ENCODE measurements at places on chromosomes 11 and 22.
A peak's percentile ranks its signal among the peaks of the same experiment; 100 is the strongest.

- H3K4me3 ChIP-seq, result no peak overlapping the region
- H3K4me1 ChIP-seq, result no peaks in the 10 kb centered on the region
- H3K27ac ChIP-seq, result no peak overlapping the region
- no peak for DNase-seq
- H3K27me3 ChIP-seq, result no peaks in the 10 kb centered on the region
- no peaks in the 10 kb centered on the region for H3K36me3 ChIP-seq
Observed at GRCh38 chr11:14140991-14141390, 178.5 kb downstream of the SPON1 start.

DNA sequence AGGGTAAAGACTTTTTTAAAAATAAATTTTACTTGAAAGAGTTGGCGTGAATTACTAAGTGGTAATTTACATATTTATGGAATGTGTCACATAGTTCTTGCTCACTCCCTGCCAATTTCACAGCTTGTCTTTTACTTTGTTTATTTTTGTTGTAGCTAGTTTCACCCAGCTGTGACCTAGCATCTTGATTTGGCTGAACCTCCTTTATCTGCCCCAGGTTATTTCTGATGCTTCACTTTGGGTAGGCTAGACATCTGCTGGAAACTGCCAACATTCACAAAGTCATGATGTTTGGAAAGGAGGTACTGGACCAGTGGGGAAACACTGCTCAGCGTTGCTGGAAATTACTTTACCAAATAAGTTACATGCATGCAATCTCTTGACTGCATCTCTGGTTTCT, 1676.0 kb upstream of the RAG2 start:
- no peaks in the 10 kb centered on the region for H3K36me3 ChIP-seq
- no peak overlapping the region for H3K27ac ChIP-seq
- no peak overlapping the region for H3K4me3 ChIP-seq
- no peaks in the 10 kb centered on the region for H3K27me3 ChIP-seq

- H3K4me1 ChIP-seq, result no peaks in the 10 kb centered on the region
- H3K36me3 ChIP-seq, result no peaks in the 10 kb centered on the region
- peaks cover 18% of the 10 kb centered on the region for H3K27me3 ChIP-seq
- no peak for DNase-seq
- H3K4me3 ChIP-seq, result no peak overlapping the region
Observed at GRCh38 chr11:116507016-116507415, 265.8 kb downstream of the BUD13 start.

DNA sequence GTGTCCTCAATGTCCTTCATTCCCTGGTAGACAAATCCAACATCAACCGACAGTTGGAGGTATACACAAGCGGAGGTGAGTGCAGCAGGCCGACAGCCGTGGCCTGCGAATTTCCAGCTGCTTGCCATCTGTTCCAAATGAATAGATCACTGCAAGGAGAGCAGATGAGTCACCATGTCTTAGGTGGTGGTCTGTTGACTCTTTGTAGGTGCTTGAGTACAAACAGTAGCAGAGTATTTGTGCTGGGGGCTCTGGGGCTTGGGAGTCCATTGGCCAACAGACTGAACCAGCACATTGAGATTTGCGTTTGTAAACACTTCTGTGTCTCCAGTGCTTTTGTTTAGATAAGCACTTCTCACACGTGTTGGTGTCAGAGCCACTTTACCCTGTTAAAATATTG, 21.1 kb downstream of the EIF3L start:
- no peak overlapping the region for H3K27ac ChIP-seq
- no peaks in the 10 kb centered on the region for H3K4me1 ChIP-seq
- peaks cover 20% of the 10 kb centered on the region for H3K36me3 ChIP-seq
- no peaks in the 10 kb centered on the region for H3K27me3 ChIP-seq
- no peak for DNase-seq

DNA sequence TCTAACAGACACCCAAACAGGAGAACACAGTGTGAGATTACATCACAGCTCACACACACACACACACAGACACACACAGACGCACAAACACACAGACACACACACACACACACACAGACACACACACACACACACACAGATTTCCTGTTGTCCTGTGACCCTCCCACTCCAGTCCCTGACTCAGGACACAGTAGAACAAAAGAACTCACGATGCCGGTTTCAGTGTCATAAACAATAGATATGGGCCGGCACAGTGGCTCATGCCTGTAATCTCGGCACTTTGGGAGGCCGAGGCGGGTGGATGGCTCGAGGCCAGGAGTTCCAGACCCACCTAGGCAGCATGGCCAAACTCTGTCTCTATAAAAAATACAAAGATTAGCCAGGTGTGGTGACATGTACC, 13.8 kb upstream of the KAT5 start:
- no peak overlapping the region for H3K27ac ChIP-seq
- no peaks in the 10 kb centered on the region for H3K27me3 ChIP-seq
- H3K4me3 ChIP-seq, result no peak overlapping the region
- peaks cover 11% of the 10 kb centered on the region for H3K4me1 ChIP-seq
- DNase-seq, result no peak

- no peaks in the 10 kb centered on the region for H3K27me3 ChIP-seq
- H3K36me3 ChIP-seq, result no peaks in the 10 kb centered on the region
- H3K4me1 ChIP-seq, result no peaks in the 10 kb centered on the region
- H3K4me3 ChIP-seq, result no peak overlapping the region
Observed at GRCh38 chr11:100671471-100671870, 15.6 kb upstream of the ARHGAP42 start.

DNA sequence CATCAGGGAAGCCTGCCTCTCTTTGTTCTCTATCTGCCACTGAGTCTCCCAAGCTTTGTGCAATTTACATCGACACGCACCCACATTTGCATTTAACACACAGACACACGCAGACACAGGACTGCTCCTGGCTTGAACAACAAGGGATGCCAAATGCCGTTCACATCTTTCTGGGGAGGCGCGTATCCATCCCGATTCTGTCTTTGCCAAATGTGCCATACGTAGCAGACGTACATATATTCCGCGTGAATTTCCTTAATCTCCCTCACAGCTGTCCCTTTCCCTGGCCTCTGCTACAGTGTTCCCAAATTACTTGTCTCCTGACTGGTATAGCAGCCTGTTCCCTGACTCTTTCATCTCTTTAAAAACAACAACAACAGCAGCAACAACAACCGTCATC, 409.5 kb downstream of the MIAT start:
- H3K27ac ChIP-seq, result no peak overlapping the region
- no peaks in the 10 kb centered on the region for H3K36me3 ChIP-seq
- no peaks in the 10 kb centered on the region for H3K4me1 ChIP-seq
- DNase-seq, result no peak
- H3K4me3 ChIP-seq, result no peak overlapping the region

DNA sequence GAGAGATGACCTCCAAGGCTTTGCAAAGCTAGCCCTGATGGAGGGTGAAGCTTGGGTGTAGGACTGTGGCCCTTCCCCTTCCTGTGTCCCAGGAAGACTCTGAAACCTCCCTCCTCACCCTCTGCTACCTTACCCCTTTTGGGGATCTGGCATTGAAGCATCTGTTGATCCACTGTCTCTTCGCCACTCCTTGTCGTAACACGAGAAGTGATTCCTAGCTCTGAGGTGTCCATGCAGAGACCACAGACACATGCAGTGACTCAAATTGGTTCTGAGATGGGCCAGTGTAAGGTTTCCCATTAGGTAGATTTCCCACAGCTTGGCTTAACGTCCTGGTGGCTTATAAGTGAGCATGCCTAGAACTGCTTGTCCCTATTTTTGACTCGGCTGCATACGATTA, 101.4 kb downstream of the ZBTB16 start:
- no peaks in the 10 kb centered on the region for H3K36me3 ChIP-seq
- H3K27me3 ChIP-seq, result peaks cover 13% of the 10 kb centered on the region
- H3K27ac ChIP-seq, result no peak overlapping the region
- no peak overlapping the region for H3K4me3 ChIP-seq
- peaks cover 16% of the 10 kb centered on the region for H3K4me1 ChIP-seq
- DNase-seq, result no peak

- H3K4me3 ChIP-seq, result no peak overlapping the region
- no peaks in the 10 kb centered on the region for H3K4me1 ChIP-seq
- no peaks in the 10 kb centered on the region for H3K27me3 ChIP-seq
- no peak for DNase-seq
- H3K36me3 ChIP-seq, result no peaks in the 10 kb centered on the region
- no peak overlapping the region for H3K27ac ChIP-seq
Observed at GRCh38 chr22:17302616-17303015, 66.6 kb upstream of the CECR2 start.

- no peaks in the 10 kb centered on the region for H3K27me3 ChIP-seq
- DNase-seq, result no peak
Observed at GRCh38 chr22:22164541-22165272, 79.9 kb upstream of the VPREB1 start.

- DNase-seq, result peak; percentile 48
- peaks cover 17% of the 10 kb centered on the region for H3K4me1 ChIP-seq
- peak within 1 kb of the TSS; percentile 80 for H3K27ac ChIP-seq
- H3K36me3 ChIP-seq, result no peaks in the 10 kb centered on the region
Observed at GRCh38 chr11:7513234-7514098, at the start of gene PPFIBP2. Gene PPFIBP2 (plus strand): TSS chr11:7513999. CDS start chr11:7549476, 35,477 bp downstream.

DNA sequence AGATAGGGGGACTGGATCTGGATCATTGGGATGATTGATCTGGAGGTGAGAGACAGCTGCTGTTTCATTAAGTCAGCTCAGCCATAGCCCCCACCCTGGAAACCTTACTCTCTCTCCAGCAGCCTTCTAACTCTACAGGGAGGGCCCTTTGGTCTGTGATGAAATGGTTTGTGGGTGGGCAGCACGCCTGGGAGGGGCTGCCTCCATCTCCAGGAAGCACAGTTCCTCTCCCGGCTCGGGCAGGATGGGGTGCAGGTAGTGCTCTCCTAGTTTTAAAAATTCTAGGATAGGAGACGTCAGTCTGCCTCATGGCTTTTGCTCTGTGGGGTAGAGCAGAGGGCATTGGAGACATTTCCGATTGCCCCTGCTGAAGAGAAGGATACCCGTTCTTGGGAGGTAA, 89.7 kb downstream of the CEP164 start:
- no peaks in the 10 kb centered on the region for H3K27me3 ChIP-seq
- H3K4me1 ChIP-seq, result no peaks in the 10 kb centered on the region
- H3K36me3 ChIP-seq, result no peaks in the 10 kb centered on the region

DNA sequence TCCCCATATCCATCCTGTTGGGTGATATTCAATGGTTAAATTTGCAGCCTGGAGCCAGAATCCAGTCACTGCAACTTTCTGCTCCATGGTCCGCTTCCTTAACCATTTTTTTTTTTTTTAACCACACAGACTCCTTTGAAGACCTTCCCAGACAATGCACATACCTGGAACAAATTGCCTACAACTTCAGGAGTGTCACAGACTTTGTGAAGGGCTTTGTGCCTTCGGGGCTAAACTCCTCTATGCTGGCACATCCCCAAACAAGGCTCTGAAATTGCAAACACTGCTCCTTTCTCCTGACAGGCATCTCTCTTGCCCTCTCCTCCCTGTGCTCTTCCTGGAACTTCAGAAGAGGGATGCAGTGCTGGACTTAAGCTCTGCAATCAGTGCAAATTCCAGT, 40.6 kb downstream of the TENM4 start:
- no peaks in the 10 kb centered on the region for H3K27me3 ChIP-seq
- no peaks in the 10 kb centered on the region for H3K36me3 ChIP-seq
- DNase-seq, result no peak
- no peak overlapping the region for H3K4me3 ChIP-seq
- no peaks in the 10 kb centered on the region for H3K4me1 ChIP-seq
- H3K27ac ChIP-seq, result no peak overlapping the region

DNA sequence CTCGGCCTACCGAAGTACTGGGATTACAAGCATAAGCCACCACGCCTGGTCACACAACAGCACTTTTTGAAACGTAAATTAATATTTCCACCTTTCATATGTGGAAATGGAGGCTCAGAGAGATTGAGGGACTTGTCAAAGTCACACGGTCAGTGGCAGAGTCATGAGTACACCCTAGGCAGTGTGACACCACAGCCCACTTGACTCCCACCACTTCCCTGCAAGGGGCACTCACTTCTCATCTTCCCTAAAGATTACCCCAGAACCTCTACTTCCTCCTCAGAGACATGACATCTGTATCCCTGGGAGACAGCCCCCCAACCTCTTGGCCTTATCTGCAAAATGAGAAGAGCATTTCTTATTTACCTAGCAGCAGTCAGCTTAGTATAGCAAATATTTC, 16.5 kb upstream of the MYOD1 start:
- no peak overlapping the region for H3K27ac ChIP-seq
- H3K36me3 ChIP-seq, result no peaks in the 10 kb centered on the region
- no peaks in the 10 kb centered on the region for H3K27me3 ChIP-seq
- no peak for DNase-seq
- no peak overlapping the region for H3K4me3 ChIP-seq
- no peaks in the 10 kb centered on the region for H3K4me1 ChIP-seq

DNA sequence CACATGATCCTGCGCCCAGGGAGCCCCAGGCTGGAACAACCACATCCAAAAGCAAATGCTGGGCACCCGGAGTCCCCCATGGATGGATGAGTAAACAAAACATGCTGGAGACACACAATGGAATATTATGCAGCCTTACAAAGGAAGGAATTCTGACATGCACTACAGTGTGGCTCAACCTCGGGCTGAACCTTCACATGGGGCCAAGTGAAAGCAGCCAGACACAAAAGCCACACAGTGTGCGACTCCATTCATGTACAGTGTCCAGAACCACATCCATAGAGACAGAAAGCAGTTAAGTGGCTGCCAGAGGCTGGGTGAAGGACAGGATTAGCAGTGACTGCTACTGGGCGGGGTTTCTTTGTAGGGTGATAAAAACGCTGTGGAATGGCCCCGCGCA, 10.1 kb downstream of the POLR3H start:
- no peaks in the 10 kb centered on the region for H3K4me1 ChIP-seq
- H3K27me3 ChIP-seq, result no peaks in the 10 kb centered on the region
- no peak overlapping the region for H3K4me3 ChIP-seq
- H3K27ac ChIP-seq, result no peak overlapping the region
- DNase-seq, result no peak

GRCh38 chr22:24432059-24432853, 4.9 kb downstream of the ADORA2A start:
- H3K4me3 ChIP-seq, result no peak overlapping the region
- H3K27me3 ChIP-seq, result no peaks in the 10 kb centered on the region
- H3K27ac ChIP-seq, result no peak overlapping the region
- H3K36me3 ChIP-seq, result no peaks in the 10 kb centered on the region

DNA sequence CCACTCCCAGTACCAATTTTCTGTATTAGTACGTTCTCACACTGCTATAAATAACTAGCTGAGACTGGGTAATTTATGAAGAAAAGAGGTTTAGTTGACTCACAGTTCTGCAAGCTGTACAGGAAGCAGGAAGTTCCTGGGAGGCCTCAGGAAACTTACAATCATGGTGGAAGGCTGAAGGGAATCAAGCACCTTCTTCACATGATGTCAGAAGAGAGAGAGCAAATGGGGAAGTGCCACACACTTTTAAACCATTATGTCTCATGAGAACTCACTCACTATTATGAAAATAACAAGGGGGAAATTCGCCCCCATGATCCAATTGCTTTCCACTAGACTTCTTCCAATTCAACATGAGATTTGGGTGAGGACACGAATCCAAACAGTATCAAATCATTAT, 271.4 kb downstream of the ETS1 start:
- no peak for DNase-seq
- no peaks in the 10 kb centered on the region for H3K4me1 ChIP-seq
- no peaks in the 10 kb centered on the region for H3K27me3 ChIP-seq
- no peaks in the 10 kb centered on the region for H3K36me3 ChIP-seq
- no peak overlapping the region for H3K4me3 ChIP-seq

- DNase-seq, result no peak
- no peak overlapping the region for H3K4me3 ChIP-seq
Observed at GRCh38 chr11:69516526-69516925, 35.1 kb downstream of the LINC01488 start.

- no peak overlapping the region for H3K4me3 ChIP-seq
- DNase-seq, result no peak
- no peak overlapping the region for H3K27ac ChIP-seq
- no peaks in the 10 kb centered on the region for H3K4me1 ChIP-seq
- no peaks in the 10 kb centered on the region for H3K36me3 ChIP-seq
Observed at GRCh38 chr11:79168530-79169110, 272.2 kb downstream of the TENM4 start.

Data from Panc1 (cell line).